ENCODE measurements at places on chromosomes 16 and 17.

GRCh38 chr17:80643326-80644099, 98.9 kb downstream of the RPTOR start:
- DNase-seq = no peak

DNA sequence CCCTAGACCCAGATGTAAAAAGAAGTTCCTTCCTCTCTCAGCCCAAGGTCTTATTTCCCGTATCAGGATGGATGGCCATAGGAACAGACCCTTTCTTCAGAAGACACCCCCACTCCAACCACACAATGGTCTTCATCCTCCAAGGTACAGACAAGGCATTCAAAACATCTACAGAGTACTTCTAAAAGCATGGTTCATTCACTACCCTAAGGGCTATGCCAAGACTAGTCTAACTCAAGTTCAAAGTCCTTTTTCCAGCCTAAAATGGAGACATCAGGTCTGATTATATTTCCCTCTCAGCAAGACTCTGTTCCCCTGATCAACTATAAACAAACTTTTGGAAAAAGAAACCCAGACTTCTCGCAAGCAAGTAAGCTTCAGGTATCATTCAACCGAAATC, 388.9 kb downstream of the NPIPA8 start:
- DNase-seq = no peak

- no peak for DNase-seq
Observed at GRCh38 chr17:62075308-62075815, 10.3 kb upstream of the MED13 start.

DNA sequence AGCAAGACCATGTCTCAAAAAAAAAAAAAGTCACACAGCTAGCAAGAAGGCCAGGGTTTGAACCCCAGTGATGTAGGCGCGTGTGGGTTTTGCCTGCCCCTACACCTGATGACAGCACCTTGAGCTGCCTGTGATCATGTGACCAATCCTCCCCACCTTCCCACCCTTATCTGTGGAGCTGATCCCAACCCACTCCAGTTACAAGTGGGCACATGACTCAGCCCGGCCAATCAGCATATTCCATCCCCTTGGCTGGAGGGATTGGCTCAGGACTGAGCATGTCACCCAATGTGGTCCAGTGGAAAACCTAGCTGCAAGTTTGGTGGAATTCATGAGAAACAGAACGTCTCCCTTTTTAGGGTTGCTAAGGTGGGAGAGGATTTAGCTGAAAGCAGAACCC, 6.6 kb downstream of the TMEM114 start:
- DNase-seq = no peak

GRCh38 chr16:3161235-3162018, 26.6 kb upstream of the OR1F1 start:
- no peak for DNase-seq

- DNase-seq = no peak
Observed at GRCh38 chr17:22454070-22454999, 762.0 kb downstream of the KCNJ18 start.

GRCh38 chr16:84294531-84295142, at the start of gene WFDC1:
TSS of gene WFDC1 (plus strand) at chr16:84294878. CDS start at chr16:84294972, 94 bp downstream.
- DNase-seq = no peak

- no peak for DNase-seq
Observed at GRCh38 chr16:66616169-66616568, 11.7 kb downstream of the CMTM3 start.

- DNase-seq = no peak
Observed at GRCh38 chr17:67422897-67423296, 45.8 kb downstream of the PITPNC1 start.

GRCh38 chr17:12566291-12566690, 99.4 kb upstream of the MYOCD start:
- DNase-seq = no peak

- DNase-seq = no peak
Observed at GRCh38 chr16:47228241-47228640, 84.5 kb upstream of the NETO2 start.

GRCh38 chr17:17943281-17943984, 28.8 kb downstream of the TOM1L2 start:
- no peak for DNase-seq

DNA sequence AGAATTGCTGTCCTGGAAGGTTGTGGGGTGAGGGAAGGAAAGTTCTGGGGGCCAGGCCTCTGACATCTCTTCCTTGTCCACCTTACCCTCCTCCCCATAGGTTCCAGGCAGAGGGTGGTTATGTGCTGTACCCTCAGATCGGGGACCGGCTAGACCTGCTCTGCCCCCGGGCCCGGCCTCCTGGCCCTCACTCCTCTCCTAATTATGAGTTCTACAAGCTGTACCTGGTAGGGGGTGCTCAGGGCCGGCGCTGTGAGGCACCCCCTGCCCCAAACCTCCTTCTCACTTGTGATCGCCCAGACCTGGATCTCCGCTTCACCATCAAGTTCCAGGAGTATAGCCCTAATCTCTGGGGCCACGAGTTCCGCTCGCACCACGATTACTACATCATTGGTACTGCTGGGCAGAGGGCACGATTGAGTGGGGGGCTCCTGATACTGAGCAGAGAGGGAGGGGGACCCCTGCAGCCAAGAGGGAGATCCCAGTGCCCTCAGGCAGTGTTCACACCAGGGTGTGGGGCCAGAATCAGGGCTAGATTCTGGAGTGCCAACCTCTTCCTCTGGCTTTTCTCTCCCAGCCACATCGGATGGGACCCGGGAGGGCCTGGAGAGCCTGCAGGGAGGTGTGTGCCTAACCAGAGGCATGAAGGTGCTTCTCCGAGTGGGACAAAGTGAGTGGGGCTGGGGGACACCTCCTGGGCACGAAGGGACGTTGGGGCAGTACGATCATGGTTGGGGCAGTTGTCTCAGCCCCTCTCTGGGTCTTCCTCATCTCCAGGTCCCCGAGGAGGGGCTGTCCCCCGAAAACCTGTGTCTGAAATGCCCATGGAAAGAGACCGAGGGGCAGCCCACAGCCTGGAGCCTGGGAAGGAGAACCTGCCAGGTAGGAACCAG, 3.1 kb downstream of the EFNB3 start:
- DNase-seq = no peak

DNA sequence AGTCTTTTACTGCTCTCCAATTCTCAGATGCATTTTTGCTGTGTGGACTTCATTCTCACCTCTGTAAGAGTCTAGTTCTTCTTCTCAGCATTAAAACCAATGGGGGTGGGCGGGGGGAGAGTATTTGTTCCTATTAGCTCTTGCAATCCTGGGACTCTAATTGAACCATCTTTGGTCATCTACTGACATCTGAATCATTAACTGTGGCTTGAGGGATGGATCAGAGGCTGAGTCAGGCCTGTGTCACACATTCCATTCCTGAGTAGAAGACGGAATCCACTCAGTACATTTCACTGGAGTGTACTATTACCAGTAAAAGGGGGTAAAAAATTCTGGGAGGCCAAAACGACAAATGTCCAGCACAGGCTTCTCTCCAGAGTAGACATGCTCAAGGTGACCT, 12.8 kb upstream of the ZNF23 start:
- no peak for DNase-seq

GRCh38 chr17:43570518-43570928, 24.4 kb upstream of the ETV4 start:
- no peak for DNase-seq
